ENCODE measurements at places on chromosomes 4 and X.

GRCh38 chr4:57303012-57303751 lies 193.0 kb upstream of the IGFBP7 start:
- DNase-seq = no peak

- no peak for DNase-seq
Measured at GRCh38 chr4:105805501-105806120, 89.7 kb upstream of the NPNT start.

GRCh38 chrX:51860679-51861078 lies 32.7 kb upstream of the MAGED1 start:
- peak; percentile 43 for DNase-seq

- DNase-seq = no peak
Measured at GRCh38 chrX:135973025-135973547, 702 bp downstream of the MMGT1 start.

GRCh38 chrX:15973299-15973698 lies 118.7 kb upstream of the AP1S2 start:
- peak; percentile 78 for DNase-seq

DNA sequence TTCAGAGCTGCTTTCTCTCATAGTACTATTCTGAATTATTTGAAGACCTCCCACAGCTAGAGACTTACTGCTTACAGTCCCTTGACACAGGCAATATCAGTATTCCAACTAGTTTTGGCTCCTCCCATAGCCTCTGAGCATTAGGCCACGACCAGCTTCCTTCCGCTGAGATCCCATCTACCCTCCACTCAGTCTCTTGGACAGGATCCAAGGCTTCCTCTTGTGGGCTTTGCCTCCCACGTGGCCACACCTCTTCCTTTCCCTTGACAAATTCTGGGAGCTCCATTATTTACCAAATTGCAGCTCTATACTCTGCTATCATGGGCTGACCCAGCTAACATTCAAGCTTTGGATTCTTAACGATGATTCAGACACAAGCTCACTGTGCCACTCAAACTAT lies 470.4 kb upstream of the GALNT7 start:
- DNase-seq = no peak

GRCh38 chr4:39563346-39563847 lies 36.2 kb upstream of the UGDH start:
- no peak for DNase-seq
